ENCODE measurements at places on chromosomes 5 and 9.

GRCh38 chr9:25177858-25178257 is 500.4 kb downstream of the TUSC1 start:
- no peak for DNase-seq

DNA sequence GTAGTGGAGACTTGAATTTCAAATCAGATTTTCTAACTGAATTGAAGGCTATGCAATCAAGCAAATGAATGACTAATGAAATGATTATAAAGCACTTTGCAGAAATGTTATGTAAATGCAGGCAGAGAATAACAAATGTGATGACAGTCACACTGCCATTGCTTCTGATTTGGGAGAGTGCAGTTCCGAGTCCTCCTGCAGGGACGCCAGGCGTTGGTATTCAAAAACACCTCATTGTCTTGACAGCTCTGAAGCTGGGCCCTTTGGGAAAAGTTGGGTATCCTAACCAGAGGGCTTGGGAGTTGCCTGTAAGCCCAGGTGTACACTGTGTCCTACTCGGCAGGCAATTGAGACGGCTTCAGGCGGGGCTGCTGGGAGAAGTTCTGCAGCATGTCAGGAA is 57.9 kb downstream of the C5orf15 start:
- DNase-seq, result no peak

GRCh38 chr9:99825172-99826046 is 3.7 kb downstream of the NR4A3 start:
- no peak for DNase-seq

GRCh38 chr9:19411316-19411715 is 2.5 kb downstream of the ACER2 start:
- DNase-seq, result no peak

DNA sequence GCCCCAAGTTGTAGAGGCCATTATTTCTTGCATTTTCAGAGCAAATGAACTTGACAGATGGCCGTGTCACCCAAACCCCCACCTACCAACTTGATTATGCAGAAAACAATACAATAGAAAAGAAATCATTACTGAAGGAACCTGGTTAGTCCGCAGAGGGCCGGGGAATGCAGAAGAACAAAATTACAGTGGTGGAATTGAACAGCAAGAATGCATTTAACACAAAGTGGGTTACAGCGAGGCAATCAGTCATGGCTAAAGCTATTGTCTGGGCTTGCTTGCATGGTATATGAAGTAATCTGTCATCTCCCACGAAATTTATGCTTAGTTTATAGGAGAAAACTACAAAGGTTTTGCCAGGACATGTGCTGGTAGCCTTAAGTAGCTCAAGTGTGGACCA is 238.3 kb upstream of the IRX1 start:
- no peak for DNase-seq

- DNase-seq, result no peak
Observed at GRCh38 chr9:77569335-77569734, 78.8 kb downstream of the GNA14 start.

DNA sequence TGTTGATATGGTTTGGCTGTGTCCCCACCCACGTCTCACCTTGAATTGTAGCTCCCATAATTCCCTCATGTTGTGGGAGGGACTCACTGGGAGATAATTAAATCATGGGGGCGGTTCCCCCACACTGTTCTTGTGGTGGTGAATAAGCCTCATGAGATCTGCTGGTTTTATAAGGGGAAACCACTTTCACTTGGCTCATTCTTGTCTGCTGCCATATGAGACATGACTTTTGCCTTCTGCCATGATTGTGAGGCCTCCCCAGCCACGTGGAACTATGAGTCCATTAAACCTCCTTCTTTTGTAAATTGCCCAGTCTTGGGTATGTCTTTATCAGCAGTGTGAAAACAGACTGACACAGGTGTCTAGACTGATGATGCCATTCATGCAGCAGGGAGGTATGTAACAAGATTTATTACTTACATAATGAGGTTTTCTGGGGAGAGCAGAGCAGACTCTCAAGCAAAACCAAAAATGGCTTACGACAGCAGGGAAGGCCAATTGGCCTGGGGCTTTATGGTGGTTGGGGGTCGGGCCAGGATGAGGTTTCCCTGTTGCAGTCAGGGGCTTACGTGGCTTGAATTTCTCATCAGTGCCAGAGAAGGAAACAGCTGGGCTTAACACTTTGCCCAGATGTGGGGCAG is 9.5 kb upstream of the COMMD10 start:
- DNase-seq, result no peak

DNA sequence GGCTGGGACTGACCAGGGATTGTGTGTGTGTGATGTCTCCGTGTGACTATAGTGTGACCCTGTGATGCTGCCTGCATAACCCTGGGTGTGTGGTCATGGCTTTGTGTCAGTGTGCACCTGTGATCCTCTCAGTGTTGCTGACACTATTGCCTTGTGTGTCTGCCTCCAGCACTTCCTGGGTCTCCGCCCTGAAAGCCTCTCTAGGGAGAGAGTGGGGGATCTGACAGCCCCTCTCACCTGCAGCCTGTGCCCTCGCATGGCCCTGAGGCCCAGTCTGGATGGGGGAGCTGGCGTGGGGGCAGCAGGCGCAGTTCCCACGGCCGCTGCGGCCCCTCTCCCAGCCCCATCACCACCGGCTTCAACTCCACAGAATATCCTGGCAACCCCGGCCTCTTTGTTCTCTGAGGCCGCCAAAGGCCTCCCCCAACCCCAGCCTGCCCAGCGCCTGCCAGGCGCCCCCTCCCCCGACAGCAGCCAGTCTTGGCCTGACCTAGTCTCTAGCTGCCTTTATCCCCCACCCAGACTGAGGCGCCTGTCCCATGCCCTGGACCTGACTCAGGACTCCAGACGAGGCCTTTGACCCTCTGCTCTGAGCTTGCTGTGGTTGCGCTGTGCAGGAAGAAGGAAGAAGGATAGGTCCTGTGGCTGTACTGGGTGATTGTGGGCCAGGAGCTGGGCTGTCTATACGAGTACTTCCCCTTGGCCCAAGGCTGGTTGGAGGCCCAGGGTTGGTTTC is 38.7 kb downstream of the CXXC5 start:
- DNase-seq, result no peak

DNA sequence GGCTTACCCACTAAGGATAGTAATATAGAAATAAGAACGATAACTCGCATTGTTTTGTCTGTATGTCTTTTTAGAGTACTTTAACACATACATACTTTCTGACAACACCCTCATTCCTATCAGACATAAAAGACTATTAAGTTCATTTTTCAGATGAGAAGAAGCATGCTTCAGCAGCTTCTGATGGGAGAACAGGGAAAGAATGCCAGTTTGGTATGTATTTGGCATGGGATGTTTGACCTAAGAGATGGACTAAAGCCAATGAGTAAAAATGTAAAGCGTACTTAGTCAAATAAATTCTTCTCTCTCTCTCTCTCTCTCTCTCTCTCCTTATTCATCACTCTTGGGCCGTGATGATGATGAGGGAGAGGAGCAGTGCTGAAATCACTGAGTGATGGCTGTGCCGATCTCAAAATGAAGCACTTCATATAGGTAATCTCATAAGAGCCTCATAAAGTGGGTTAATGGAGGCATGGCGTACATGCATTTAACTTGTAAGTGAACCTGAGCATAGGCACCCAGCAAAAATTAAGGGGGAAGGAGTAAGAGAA is 71.5 kb downstream of the SLIT3 start:
- no peak for DNase-seq

DNA sequence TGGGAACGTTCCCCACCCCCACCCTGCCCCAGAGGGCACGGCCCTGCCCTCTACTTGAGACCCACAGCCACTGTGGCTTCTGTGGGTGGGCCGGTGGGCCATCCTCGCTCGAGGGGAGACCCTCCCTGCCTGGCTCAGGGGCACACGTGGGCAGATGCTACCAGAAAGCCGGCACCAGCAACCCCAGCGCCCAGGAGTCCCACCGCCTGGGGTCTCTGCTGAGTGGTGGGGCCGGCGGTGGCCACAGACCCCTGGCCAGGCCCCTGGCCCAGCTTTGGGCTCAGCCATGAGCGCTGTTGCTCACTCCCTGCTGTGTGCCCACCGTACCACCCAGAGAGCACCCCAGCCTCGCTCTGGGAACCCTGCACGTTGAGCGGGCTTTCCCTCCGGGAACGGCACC is 16.5 kb upstream of the NRARP start:
- no peak for DNase-seq

DNA sequence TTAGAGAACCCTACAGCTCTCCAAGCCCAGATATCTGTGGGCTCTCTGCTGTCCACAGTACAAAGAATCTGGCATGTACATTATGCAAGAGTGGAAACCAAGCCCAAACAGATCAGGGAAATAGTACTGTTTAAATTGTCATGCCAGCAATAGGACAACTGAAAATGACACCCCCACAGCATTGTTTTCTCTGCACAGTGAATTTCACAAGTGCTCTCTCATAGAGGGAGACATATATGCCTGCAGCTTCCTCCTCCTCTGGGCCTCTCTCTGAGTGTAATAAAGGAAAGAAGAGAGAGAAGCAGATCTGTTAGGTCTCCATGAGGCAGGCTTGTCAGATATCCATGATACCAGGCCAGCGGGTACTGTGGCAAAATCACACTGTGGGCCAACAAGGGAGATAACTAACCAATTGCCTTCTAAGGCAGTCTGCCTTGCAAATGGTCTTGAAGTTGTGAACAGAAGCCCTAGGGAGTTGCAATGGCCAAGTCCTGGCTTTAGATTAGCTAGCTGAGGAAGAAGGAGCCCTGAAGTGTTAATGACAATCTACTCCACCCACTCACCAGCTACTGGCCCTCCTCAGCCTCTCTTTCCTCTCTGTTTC is 54.4 kb upstream of the JMY start:
- no peak for DNase-seq

- DNase-seq, result no peak
Observed at GRCh38 chr9:100466171-100466828, 6.6 kb upstream of the TMEFF1 start.

DNA sequence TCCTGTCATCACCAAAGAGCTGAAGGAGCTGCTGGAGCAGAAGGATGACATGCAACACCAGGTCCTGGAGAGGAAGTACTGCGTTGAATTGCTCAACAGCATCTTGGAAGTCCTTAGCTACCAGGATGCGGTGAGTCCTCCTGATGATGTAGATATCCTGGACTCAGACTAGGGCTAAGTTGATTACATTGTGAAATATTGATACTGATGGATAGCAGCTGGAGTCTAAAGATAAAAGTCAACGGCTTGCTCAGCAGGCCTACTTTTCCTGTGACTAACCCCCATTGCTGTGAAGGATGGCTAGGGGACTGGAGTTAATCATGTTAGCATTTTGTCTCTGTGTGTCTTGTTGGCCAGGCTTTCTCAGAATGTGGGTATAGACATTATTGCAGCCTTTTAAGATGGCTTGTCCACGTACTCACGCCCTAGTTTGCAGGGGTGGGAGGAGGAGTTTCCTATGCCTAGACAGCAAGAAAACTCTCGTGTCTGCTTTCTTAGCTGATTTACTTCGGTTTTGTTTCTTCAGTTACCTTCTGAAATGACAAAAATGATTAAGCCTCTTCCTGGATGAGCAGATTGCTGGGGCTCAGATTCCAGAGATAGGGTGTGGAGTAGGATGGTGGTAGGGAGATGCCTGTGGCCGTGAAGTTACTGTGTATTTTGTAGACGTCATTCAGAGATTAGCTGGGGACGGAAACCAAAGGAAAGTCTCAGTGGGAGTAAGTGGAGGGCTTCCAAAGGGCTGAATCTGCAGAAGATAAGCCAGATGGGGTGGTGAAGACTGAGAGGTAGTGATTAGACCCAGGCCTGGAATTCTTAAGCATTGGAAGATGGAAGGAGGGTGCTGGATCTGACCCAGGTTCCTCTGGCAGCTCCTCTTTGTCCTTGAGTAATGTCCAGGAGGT is 166.3 kb downstream of the DOCK2 start:
- DNase-seq, result no peak

DNA sequence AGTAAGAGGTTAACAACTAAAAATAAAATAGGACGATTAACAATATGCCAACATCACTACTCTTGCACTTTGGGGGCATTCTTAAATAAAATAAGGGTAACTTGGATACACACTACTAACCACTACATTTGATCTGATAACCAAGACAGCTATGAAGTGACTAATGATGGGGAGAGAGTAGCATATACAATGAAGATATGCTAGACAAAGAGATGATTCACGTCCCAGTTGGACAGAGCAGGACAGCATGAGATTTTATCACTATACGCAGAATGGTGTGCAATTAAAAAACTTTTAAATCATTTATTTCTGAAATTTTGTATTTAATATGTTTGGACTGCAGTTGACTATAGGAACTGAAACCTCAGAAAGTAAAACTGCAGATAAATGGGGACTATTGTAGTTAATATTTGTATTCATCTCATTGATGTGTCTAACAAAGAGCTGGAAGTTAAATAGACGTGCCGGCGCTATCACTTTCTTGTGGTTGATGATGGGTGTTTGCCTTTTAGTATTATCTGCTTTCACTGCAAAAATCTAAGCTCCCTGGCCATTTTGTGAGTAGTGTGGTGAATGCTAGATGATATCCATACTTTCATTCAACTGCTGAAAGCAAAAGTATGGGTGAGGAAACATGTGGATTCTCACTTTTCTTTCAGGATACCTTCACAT is 18.7 kb downstream of the GIN1 start:
- no peak for DNase-seq

DNA sequence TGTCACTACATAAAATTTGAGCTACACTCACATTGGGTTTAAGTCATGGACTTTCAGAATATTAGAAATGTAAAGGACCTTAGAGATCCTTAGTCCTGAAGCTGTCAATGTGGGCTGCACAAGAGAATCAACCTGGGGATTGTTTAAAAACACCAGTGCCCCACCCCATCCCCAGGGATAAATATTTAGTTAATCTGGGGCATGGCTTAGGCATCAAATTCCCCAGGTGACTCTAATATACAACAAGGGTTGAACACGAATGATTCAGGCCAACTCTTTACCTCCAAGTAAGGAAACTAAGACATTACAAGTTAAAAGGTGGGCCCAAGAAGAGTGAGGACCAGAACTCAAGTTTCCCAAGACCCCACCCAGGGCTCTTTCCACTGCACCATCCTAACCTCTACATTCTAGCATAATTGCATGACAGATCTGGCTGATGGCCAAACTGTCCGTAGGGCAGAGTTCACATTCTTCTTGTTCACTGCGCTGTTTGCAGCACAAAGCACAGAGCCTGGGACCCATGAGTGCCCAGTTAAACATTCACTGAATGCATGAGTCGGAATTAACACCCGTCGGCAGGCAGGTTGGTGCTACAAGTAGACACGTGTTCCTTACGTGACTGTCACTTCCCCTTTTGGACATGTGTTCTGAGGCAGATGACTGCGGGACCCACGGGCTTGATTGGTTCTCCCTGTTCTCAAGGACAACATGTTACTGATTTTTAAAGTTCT is 25.2 kb downstream of the CYFIP2 start:
- no peak for DNase-seq

GRCh38 chr5:59358005-59358861 is 535.3 kb downstream of the PDE4D start:
- DNase-seq, result no peak

GRCh38 chr5:180193749-180194375 is 15.1 kb downstream of the RASGEF1C start:
- DNase-seq, result no peak
